ENCODE measurements at places on chromosomes 7 and 10.

- H3K27ac ChIP-seq, result no peak overlapping the region
- no peak overlapping the region for H3K4me3 ChIP-seq
- H3K4me1 ChIP-seq, result peaks cover 45% of the 10 kb centered on the region
- H3K27me3 ChIP-seq, result peaks cover 80% of the 10 kb centered on the region
- peaks cover 5% of the 10 kb centered on the region for H3K36me3 ChIP-seq
Measured at GRCh38 chr10:75404815-75405597, 3.4 kb upstream of the ZNF503 start.

- peak overlapping the region; percentile 86 for H3K4me3 ChIP-seq
- H3K36me3 ChIP-seq, result peaks cover 22% of the 10 kb centered on the region
- H3K27me3 ChIP-seq, result no peaks in the 10 kb centered on the region
- H3K4me1 ChIP-seq, result peaks cover 50% of the 10 kb centered on the region
Measured at GRCh38 chr7:87152897-87153641, 816 bp downstream of the DMTF1 start.

DNA sequence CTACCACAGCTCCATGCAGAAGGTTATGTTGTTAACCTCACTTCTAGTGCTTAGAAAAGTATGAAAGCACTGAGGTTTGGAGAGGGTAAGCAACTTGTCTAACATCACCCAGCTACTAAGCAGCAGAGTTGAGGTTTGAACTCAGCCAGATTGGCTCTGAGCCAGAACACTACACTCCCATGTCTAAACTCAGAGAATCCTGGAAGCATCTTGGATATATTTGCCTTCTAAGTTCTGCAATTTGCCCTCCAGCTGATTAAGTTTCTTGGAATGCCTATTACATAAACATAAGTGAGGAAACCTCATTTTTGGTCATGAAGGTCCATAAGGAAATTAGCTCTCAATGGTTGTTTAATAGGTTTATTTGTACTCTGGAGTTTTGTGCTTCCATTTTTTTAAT is 78.1 kb upstream of the PHYHIPL start:
- no peaks in the 10 kb centered on the region for H3K36me3 ChIP-seq
- no peak overlapping the region for H3K27ac ChIP-seq
- H3K4me1 ChIP-seq, result no peaks in the 10 kb centered on the region
- no peaks in the 10 kb centered on the region for H3K27me3 ChIP-seq

- H3K27me3 ChIP-seq, result no peaks in the 10 kb centered on the region
- DNase-seq, result no peak
- H3K36me3 ChIP-seq, result peaks cover 14% of the 10 kb centered on the region
- no peak overlapping the region for H3K4me3 ChIP-seq
Measured at GRCh38 chr7:94580601-94581000, 71.0 kb downstream of the CASD1 start.

GRCh38 chr10:132296666-132297443 is 10.9 kb downstream of the STK32C start:
- H3K27me3 ChIP-seq, result no peaks in the 10 kb centered on the region
- DNase-seq, result no peak
- H3K36me3 ChIP-seq, result no peaks in the 10 kb centered on the region
- no peak overlapping the region for H3K4me3 ChIP-seq

- H3K4me1 ChIP-seq, result no peaks in the 10 kb centered on the region
- H3K27ac ChIP-seq, result no peak overlapping the region
- no peaks in the 10 kb centered on the region for H3K36me3 ChIP-seq
Measured at GRCh38 chr7:33761449-33762080, 143.8 kb upstream of the BMPER start.

DNA sequence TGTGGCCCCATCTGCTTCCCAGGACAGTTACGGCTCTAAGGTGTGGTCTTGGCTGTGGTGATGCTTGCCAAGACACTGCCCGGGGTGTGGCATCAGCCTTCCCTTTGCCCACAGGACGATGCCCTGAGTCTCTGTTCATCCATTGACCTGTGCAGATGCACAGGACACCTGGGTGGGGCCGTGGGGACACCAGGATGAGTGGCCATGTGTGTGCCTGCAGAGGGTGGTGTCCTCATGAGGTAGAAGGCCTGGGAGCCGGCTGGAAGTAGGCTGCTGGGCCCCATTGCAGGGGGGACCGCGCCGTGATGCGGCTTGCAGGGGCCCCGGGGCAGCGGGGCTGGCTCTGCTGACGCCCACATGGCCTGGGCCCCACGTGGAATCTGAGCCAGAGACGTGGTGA is 22.4 kb upstream of the PWWP2B start:
- H3K27ac ChIP-seq, result no peak overlapping the region
- no peak for DNase-seq
- H3K4me1 ChIP-seq, result peaks cover 8% of the 10 kb centered on the region
- H3K36me3 ChIP-seq, result no peaks in the 10 kb centered on the region

GRCh38 chr7:74029089-74029785 is 1.3 kb downstream of the ELN start:
- no peaks in the 10 kb centered on the region for H3K4me1 ChIP-seq
- H3K27ac ChIP-seq, result no peak overlapping the region
- no peaks in the 10 kb centered on the region for H3K36me3 ChIP-seq
- H3K4me3 ChIP-seq, result no peak overlapping the region
- DNase-seq, result no peak

- H3K27me3 ChIP-seq, result peaks cover 10% of the 10 kb centered on the region
- DNase-seq, result no peak
- no peak overlapping the region for H3K27ac ChIP-seq
- H3K4me1 ChIP-seq, result peaks cover 3% of the 10 kb centered on the region
- H3K4me3 ChIP-seq, result no peak overlapping the region
Measured at GRCh38 chr10:48817141-48817540, 122.5 kb downstream of the LRRC18 start.

DNA sequence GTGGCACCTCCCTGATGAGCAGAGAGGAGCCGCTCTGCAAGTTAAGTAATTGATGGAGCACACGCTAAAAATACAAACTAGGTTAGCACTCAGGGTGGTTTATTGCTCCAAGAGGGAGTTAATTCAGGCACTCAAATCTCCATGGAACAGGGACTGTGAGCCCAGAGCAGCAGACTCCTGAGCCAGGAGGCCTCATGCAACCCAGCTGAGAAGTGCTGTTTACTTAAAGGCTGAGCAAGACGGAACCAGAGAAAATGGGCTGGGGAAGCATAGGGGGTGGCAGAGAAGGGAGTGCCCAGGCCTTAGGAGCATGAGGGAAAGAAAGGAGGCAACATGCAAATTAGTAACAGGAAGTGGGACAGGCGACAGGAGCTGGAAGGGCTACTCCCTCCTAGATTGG is 174.1 kb downstream of the KCNMA1 start:
- no peak overlapping the region for H3K27ac ChIP-seq
- no peaks in the 10 kb centered on the region for H3K36me3 ChIP-seq
- DNase-seq, result no peak
- no peak overlapping the region for H3K4me3 ChIP-seq
- H3K27me3 ChIP-seq, result no peaks in the 10 kb centered on the region
- H3K4me1 ChIP-seq, result no peaks in the 10 kb centered on the region

- no peak for DNase-seq
- H3K4me3 ChIP-seq, result no peak overlapping the region
Measured at GRCh38 chr7:910441-910861, 34.1 kb downstream of the GET4 start.

GRCh38 chr10:61933859-61934555 is 32.5 kb downstream of the ARID5B start:
- DNase-seq, result no peak
- H3K4me1 ChIP-seq, result peaks cover 81% of the 10 kb centered on the region
- H3K36me3 ChIP-seq, result peaks cover 66% of the 10 kb centered on the region
- peak overlapping the region; percentile 17 for H3K4me3 ChIP-seq
- H3K27ac ChIP-seq, result peak overlapping the region; percentile 86

GRCh38 chr10:121627876-121628581 is 29.8 kb upstream of the FGFR2 start:
- H3K27ac ChIP-seq, result no peak overlapping the region
- H3K27me3 ChIP-seq, result no peaks in the 10 kb centered on the region
- no peaks in the 10 kb centered on the region for H3K36me3 ChIP-seq
- H3K4me3 ChIP-seq, result no peak overlapping the region
- H3K4me1 ChIP-seq, result no peaks in the 10 kb centered on the region
- no peak for DNase-seq

DNA sequence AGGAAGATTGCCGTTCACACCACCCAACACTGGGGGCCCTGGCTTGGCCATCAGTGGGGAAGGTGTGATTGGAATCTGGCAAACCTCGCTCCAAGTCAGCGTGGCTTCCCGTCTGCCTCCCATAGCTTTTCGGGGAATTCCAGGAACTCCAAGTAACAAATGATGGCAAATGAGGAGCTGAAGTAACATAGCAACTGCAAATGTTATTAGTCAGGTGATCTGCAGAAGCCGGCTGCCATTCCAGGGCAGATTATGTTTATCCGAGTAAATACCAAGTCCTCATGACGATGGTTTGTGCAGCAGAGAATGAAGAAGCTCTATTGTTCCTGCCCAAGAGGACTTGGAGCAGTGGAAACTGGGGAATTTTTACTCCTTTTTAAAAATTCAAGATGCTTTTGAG is 270.5 kb upstream of the PODXL start:
- no peaks in the 10 kb centered on the region for H3K36me3 ChIP-seq
- H3K27me3 ChIP-seq, result peaks cover 6% of the 10 kb centered on the region
- H3K4me1 ChIP-seq, result no peaks in the 10 kb centered on the region
- no peak for DNase-seq

GRCh38 chr10:93703066-93703465 is 674 bp upstream of the FRA10AC1 start:
- H3K27me3 ChIP-seq, result no peaks in the 10 kb centered on the region
- peaks cover 25% of the 10 kb centered on the region for H3K4me1 ChIP-seq
- DNase-seq, result peak; percentile 12
- no peak overlapping the region for H3K27ac ChIP-seq
- no peak overlapping the region for H3K4me3 ChIP-seq
- H3K36me3 ChIP-seq, result peaks cover 2% of the 10 kb centered on the region

DNA sequence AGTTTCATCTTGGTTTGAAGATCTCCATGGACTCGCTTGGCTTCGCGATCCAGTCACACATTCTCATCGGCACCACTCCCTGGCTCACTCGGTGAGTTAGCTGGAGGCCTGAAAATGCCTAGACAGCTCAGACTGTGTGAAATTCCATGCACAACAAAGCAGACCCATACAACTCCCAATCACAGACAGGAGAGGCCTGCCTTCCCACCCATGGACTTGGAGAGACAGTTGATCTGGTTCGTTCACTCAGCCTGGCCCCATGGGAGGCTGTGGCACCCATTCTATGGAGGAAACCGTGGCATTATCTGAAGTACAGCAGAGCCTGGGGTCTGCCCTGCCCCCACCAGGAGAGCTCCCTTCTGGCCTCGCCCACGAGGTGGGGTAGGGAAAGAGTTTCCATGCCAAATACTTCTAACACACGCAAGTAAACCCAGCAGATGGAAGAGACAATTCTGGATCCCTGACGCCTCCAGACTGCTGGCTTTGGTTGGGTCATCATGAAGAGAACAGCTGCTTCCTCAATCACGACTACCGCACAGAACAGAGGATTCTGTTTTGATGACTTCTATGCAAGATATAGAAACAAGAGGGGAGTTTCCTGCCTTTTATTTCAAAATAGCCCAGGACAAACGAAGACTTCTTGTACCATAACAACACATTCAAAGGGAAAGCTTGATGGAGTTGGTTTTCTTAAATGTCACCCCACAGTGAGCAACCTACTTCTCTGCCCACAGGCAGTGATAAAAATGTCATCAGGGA is 15.9 kb downstream of the FAM53B start:
- DNase-seq, result no peak
- no peak overlapping the region for H3K4me3 ChIP-seq
- H3K27me3 ChIP-seq, result no peaks in the 10 kb centered on the region
- peaks cover 47% of the 10 kb centered on the region for H3K36me3 ChIP-seq
- H3K4me1 ChIP-seq, result peaks cover 82% of the 10 kb centered on the region

DNA sequence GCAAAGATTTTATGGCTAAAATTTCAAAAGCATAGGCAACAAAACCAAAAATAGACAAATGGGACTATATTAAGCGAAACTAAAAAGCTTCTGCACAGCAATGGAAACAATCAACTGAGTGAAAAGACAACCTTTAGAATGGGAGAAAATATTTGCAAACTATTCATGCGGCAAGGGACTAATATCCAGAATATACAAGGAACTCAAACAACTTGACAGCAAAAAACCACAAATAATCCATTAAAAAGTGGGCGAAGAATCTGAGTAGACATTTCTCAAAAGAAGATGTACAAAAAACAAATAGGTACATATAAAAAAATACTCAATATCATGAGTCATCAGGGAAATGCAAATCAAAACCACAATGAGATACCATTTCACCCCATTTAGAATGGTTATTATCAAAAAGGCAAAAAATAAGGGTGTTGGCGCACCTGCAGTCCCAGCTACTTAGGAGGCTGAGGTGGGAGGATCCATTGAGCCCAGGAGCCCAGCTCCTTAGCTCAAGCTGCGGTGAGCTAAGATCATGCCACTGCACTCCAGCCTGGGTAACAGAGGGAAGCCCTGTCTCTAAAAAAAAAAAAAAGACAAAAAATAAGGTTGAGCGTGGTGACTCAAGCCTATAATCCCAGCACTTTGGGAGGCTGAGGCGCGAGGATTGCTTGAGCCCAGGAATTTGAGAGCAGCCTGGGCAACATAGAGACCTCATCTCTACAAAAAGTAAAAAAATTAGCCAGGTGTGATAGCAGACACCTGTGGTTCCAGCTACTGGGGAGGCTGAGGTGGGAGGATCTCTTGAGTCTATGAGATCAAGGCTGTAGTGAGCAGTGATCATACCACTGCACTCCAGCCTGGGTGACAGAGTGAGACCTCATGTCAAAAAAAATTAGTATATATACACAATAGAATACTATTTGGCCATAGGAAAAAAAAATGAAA is 4.2 kb upstream of the CCM2 start:
- H3K27me3 ChIP-seq, result no peaks in the 10 kb centered on the region
- H3K4me1 ChIP-seq, result peaks cover 49% of the 10 kb centered on the region
- H3K4me3 ChIP-seq, result peak overlapping the region; percentile 23

DNA sequence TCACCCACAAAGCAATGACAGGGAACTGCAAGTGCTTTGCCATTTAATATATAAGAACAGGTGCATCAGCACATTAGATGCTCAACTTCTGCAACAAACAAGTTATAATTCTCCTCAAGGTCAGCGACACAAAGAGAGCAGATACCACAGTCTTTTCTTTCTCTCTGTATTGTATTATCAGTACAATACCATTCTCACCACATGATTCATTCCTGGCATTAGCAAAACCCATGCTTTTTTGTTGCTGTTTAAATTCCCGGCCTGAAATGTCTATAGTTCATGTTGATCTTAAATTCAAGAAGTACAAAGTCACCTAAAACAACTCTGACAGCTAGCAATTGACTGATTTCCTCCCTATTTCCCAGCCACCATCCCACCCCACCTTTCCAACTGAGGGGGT is 111.8 kb upstream of the FEZF1 start:
- no peak overlapping the region for H3K4me3 ChIP-seq
- no peaks in the 10 kb centered on the region for H3K27me3 ChIP-seq
- no peak overlapping the region for H3K27ac ChIP-seq
- H3K36me3 ChIP-seq, result no peaks in the 10 kb centered on the region

DNA sequence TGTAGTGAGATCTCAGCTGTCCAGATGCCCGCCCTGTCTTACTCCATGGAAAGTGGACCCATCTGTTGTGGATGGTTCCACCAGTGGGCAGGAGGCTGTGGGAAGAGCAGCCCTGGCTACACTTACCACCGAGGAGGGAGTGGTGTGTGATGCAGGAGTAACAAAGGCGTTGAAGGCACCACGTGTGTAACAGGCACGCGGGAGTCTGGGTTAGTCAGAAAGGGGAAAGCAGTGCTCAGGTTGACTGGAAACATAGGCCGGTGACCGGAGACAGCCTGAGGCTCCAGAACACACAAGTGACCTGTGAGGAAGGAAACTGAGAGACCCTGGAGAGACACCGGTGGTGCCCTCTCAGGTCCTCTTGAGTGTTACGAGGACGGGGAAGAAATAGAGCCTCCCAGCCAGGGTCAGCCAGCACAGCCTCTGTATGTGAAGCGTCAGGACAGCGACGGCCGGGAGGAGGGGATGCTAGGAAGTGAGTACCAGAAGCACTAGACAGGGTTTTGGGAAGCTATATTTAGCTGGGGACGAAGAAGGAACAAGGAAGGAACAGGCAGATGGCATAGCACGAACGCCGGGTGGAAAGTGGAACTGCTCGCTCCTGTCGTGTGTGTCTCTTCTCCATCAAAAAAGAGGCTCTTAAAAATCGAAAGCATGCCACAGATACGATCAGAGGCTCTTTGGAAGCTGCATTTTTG is 51.7 kb downstream of the DAGLB start:
- no peak for DNase-seq
- H3K27me3 ChIP-seq, result no peaks in the 10 kb centered on the region
- H3K4me1 ChIP-seq, result peaks cover 56% of the 10 kb centered on the region
